NCI-H446 treated with DMSO at 0.1 percent for 48 hours (cell line): ENCODE measurements at places on chromosomes 7 and 10.

- no peak for DNase-seq
Observed at GRCh38 chr10:113524120-113524519, 28.7 kb upstream of the HABP2 start.

- DNase-seq, result no peak
Observed at GRCh38 chr10:9091530-9092093, 1037.1 kb downstream of the GATA3 start.

- DNase-seq, result no peak
Observed at GRCh38 chr10:113480851-113481502, 71.9 kb upstream of the HABP2 start.

DNA sequence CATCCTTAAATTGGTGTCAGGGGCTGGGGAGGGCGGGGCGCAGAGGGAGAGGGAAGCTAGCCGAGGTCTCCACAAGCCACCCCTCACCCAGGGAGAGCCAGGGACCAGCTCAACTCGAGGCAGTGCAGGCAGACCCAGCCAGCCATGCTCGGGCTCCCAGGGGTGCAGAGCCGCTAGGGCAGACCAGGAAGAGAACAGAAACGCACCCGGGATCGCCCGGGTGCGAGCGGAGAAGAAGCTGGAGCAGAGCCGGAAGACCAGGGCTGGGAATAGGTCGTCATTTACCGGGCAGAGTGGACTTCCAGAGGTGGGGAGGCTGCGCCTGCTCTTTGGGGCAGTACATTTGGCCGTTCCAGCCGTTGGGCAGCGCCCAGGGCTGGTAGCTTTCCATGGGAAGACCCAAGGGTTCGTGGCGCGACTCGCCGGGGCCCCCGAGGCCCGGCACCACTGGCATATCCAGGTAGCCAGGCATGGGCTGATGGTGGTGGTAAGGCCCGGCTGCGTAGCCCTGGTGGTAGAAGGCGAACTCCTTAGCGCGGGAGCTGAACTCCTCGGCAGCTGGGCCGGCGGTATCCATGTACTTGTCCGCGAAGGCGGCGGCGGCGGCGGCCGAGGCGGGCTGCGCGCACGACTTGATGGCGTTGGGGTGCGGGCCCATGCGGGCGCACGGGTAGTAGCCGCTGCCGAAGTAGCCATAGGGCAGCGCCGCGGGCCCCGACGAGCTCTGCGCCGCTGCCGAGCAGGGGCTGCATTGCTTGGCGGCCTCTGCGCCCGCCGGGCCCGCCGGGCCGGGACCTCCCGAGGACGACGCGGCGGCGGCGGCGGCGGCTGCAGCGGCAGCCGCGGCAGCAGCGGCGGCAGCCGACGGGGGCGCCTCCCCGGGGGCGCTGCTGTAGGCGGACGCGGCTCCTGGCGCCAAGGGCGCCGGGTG is 755 bp downstream of the HOXA13 start:
- no peak for DNase-seq

DNA sequence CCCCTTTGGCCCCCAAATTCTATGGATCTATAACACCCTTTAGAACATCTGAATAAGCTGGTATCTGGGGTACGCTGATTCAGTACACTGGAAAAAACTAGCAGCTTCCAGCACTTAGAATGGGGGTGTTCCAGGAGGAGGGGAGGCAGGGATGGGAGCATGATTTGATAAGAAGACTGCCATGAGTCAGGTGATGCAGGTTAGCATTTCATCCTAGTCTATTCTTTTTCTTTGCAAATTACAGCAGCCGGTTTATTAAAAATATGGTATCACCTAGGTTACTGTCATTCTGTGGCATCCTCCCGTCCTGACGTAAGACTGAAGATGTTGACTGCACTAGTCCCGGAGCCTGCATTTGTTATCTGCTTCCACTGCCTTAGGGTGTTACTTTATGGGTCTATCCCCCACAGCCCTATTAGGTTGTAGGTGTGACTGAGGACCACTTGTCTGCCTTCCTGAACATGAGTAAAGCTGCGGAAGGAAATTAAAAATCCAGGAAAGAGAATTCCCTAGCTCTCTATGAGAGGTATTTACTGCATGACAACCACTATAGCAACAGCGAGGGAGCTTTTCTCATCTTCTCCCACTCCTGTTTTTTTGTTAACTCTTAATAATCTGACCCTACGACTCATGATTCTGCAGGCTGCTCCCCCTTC is 1.9 kb downstream of the HTR5A start:
- no peak for DNase-seq

DNA sequence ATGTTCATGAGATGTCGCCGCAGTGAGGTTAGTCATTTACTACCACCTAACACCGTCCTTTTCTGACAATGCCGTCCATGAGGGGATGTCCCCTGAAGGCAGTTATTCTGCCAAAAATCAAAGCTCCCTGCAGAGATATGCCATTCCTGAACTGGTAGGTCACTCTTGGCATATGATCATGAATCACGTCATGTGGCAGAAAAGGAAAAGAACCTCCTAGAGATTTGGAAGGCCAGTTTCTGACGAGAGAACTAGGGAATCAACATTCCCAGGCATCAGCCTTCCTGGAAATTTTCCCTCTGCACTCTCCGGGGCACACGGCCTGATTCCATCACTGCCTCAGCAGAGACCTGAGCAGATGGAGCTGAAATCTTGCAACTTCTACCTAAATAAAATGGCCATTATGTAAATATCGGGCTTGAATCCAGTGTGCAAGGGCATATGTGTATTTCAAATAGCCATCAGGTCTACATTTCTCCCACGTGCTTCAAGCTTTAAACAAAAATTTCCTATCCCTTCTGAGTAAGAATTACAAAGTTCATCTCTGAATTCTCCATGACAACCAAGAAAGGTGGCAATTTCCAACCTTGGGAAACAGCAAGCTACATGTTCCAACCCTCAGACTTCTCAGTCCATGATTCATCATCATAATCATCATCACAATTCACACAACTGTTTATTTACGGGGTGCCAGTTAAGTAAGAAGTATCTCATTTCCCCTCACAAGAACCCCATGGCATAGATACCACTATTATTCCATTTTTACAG is 46.5 kb downstream of the AMPH start:
- peak; percentile 64 for DNase-seq
